Amniotic epithelial cell (primary cell): ENCODE measurements at places on chromosomes 2 and 18.

DNA sequence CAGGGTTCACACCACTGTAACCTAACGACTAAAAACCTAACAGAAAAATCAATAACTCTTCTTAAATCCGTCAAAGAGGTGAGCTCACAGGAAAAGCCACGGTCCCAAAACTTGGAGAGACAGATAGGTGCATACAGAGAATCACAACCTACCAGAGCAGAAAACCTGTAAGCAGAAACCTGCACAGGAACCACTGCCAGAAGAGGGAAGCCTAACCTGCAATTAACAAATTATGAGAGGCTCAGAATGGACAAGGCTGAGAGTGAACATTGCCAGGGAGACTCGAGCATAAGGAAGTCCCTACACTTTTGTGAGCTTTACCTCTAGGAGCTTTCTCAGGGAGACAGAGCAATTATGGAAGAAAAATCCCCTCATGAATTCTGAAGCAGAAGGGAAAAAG, 156.2 kb upstream of the NETO1 start:
- DNase-seq = no peak

DNA sequence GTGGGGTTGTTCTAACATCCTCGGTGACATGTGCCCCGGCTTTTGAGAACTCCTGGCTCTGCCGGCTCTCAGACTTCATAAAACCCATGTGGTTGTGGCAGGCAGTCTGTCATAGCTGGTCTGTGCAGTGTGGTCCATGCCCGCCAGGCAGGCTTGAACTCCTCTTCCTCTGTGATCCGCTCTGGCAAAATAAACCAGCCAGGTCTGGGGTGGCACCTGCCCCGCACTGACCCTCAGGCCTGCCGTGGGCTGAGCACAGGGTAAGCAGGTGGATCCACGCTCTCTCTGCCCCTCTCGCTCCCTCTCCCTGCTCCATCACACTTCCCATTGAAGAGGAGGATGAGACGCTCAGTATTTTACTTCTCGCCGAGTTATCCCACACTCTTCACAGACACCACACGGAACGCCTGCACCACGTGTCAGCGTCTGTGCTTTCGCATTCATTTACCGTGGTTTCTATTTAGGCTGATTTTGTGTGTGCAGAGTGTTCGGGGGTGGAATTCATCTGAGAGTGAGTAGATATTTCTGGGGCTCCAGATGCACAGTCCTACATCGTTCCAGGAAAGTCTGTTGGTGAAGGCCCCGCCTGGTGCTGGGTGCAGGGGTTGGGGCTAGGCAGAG, 56.4 kb downstream of the RTP5 start:
- DNase-seq = no peak

DNA sequence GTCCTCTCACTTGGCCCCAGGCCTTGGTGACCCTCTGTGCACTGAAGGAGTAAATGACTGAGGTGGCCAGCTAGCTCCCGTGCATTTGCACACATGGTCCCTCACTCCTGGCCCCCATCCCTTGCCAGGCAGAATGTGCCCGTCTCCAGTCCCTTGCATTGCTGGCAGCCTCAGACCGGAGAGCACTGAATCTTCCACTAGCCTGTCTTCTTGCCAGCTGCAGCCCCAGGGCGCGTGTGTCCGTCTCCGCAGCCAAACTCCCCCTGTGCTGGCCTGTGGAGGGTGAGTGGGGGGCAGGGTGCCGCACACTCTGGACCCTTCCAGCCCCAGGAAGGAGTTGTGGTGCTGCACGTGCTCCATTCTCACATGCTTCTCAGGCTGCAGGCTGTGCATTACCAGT, 35.9 kb downstream of the INPP4A start:
- no peak for DNase-seq

- no peak for DNase-seq
Measured at GRCh38 chr2:77127345-77127744, 394.8 kb downstream of the LRRTM4 start.

DNA sequence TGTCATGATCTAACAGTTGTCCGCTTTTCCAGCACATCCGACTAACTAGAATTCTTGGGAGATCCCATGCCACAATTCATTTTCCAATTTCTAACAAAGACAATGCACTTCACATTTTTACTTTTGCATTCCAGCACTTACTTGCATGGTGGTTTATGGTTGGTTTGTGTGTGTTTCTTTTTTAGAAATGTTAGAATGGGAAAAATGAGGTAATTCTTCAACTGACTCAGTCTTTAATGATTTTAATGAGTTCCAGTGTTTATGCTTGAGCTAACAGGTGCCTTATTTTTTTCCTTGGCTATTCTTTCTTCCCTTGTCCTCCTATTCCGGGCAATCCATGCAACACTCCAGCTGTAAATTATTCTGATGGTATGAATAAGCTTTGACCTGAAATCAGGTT, 46.4 kb downstream of the SLC8A1 start:
- no peak for DNase-seq

- no peak for DNase-seq
Measured at GRCh38 chr18:78622907-78623541, 356.6 kb upstream of the SALL3 start.

DNA sequence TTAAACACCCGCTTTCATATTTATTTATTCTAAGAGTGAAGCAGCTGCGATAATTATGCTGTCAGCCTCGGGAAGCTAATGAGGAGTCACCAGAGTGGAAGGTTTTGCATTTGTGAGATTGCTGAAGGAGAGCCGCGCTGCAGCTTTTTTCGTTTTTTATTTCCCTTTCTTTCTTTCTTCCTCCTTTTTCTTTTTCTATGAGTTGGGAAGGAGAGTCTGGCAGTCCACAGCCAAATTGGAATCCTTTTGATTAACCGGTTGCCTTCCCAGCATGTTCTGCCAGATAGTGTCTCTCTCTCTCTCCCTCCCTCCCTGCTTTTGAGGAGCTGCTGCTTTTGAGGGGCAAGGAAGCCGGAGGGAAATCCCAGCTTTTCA, 82.1 kb downstream of the CDK15 start:
- DNase-seq = no peak

DNA sequence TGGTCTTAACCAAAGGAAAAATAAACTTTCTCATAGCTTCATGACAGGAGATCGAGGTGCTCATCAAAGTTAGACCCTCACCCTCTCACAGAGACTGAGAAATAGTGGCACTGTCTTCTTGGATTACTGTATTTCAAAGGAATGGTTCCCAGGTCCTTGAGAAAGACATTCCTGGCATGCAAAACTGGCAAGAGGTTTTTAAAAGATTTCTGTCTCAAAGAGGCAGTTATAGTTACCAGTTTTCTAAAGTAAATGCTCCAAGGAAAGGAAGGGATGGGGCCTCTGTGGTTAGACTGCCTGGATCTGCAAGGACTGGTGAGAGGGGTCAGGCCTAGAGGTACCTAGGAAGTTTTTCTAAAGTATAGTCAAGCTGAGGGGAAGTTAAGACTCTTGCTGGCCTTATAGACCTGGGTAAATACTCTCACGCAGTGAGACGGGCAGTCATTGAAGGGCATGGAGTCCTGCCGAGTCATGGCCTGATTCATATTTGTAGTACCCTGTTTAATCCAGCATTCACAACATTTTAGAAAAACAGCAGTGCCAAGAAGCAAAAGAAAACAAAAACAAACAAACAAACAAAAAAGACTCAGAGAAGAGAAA, 226.1 kb downstream of the DOK6 start:
- peak; percentile 20 for DNase-seq

DNA sequence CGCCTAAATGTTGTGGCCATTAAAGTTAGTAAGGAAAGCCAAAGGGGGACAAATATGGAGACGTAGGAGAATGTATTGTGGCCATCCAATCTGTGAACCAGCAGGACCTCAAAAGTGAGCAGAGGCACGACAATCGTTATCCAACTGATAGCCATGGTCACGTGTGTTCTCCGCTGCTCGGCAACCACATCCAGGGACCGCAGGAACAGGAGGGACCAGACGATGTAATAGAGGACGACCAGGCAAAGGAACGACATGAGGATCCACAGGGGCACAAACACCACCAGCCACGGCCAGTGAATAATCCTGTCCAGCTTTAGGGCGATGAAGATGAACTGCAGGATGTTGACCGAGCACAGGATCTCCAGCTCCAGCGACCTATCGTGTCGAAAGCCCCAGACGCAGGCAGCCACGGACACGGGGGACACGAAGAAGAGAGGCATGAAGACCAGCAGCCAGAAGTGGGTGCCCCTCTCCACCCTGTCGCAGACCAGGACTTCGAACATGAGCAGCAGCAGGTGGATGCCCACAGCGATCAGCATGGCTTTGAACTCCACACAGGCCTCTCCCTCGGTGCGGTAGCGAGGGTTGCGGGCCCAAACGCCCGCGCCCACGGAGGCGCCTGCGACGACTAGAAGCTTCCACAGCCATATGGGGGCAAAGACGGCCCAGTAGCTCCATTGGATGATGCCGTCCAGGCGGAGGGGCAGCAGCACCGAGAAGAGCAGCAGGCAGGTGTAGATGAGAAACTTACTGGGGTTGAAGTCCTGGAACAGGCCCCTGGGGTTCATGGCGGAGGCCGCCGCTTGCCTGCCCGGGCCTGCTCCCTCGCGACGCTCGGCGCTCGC, 790 bp downstream of the TMEM185B start:
- no peak for DNase-seq

GRCh38 chr2:239393941-239394340, 6.9 kb downstream of the HDAC4 start:
- DNase-seq = peak; percentile 81

DNA sequence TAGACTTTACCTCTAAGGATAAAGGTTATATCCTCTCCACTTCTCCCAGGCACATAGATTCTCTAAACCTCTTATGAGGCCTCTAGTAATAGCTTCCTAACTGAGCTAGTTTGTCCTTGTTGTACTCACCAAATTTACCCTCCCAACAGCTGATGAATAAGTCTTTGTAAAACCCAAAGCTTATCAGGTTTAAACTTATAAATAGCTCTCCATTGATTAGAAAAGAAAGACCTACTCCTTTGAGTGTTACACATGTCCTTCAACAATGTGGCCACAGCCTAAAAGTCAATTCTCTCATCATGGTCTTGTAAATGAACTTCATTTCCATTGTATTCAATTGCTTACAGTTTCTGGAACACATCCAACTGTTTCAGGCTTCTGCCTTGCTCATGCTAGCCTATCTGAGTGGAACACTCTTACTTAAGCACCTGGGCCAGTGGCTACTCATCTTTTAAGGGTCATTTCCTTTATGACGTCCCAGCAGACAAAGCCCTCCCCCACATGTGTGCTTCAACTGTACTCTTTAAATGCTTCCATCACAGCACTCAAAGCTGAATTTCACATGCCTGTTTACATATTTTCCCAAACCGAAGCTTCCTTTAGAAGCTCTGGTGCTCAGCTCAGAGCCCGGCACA, 131.6 kb downstream of the CDH2 start:
- peak; percentile 74 for DNase-seq

GRCh38 chr2:43114210-43114609, 112.2 kb downstream of the ZFP36L2 start:
- no peak for DNase-seq

- DNase-seq = no peak
Measured at GRCh38 chr18:8685141-8685913, 20.0 kb upstream of the MTCL1 start.

DNA sequence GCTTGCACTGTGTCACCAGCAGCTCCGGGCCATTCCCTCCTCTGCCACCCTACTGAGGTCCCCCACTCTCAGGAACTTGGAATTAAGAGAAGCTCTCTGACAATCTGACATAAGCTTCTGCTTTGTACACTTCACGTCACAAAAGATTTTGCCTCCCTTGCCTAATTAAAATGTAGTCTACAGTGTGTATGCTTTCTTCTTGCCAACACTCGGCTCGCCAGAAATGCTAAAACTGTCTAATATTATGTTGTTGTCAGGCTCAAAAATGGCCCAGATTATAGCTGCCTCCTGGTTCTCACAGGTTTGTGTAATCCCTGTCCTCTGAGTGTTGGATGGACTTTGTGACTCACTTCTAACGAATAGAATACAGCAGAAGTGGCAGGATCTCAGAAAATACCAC, 474.7 kb downstream of the MBD2 start:
- no peak for DNase-seq

GRCh38 chr2:169975221-169975620, 148.0 kb downstream of the UBR3 start:
- no peak for DNase-seq

GRCh38 chr2:71882236-71882946, 265.3 kb downstream of the CYP26B1 start:
- no peak for DNase-seq

DNA sequence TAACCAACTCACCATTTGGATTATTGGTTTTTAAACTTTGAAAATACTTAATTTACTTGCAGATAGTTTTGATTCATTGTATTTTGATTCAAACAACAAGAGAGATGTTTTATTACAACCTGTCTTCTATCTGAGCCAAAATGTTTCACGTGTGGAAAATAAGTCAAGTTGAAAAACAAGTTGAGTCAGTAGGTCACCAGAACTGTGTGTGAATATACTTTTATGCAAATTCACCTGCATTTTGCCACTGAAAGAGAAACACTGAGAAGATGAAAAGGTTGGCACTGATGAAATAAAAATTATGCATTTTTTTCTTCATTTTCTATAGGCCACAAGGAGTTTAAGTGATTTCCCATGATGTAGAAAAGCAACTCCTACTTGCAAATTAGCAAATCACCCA, 68.3 kb downstream of the ICOS start:
- no peak for DNase-seq

DNA sequence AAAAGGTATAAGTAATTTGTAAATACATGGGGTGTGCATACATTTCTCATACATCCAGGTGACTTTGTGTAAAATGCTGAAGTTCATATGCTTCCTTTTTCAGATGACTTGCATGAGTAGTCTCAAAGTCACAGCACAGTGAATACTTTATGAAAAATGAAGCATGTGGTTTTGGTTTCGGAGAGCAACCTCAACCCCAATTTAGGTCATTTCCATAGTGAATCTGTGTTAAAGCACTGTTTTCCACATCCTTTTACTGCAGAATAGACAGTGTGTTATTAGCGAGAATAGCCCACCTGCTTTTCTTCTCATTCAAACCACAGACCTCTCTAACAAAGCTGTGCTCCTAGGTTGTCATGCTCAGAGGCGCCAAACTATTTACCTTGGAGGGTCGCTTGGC, 204.4 kb upstream of the RASGRP3 start:
- peak; percentile 22 for DNase-seq

- DNase-seq = no peak
Measured at GRCh38 chr18:63079114-63079513, 240.5 kb downstream of the BCL2 start.
